ENCODE measurements at places on chromosomes 5 and 9.

DNA sequence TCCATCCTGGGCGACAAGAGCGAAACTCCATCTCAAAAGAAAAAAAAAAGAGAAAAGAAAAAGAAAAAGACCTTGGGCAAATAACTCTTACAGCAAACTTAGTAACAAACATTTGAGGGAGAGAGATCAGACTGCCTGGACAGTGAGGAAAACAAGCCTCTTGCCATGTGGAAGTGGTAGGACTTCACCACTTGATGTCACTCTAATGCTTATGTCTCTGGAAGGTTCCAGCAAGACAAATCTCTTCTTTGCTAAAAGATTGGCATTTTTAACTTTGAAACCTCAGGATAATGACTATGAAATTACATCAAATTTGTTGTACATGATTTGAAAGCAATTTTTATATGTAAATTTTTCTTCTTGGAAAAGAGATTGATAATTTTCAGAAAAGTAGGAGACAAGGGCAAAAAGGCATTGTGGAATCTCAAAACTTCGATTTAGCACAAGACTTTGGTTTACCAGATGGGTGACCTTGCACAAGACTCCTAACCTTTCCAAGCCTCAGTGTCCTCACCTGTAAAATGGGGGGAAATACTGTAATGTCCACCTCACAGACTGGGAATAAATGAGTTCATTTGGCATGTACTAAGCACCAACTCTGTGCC, 5.4 kb downstream of the ACTL7B start:
- no peak for DNase-seq

GRCh38 chr5:37355161-37355560, 15.7 kb downstream of the NUP155 start:
- DNase-seq: no peak

GRCh38 chr9:70485273-70485858, 70.9 kb upstream of the KLF9 start:
- DNase-seq: no peak

DNA sequence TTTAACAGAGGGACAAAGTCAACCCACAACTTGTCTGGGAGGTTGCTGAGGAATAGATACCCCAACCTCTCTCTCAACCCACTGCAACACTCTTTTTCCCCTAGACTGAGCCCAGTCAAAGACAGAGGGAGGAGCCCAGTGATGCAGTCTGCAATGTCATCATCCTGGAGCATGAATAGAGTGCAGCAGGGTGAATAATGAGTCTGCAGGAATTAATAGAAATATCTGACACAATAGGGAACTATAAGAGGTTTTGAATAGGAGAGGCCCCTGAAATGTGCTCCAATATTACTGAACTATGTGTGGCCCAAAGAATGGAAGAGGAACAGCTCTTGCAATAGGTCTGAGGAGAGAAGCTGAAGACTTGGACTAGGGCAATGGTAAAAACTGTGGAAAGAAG, 59.1 kb downstream of the PDCD1LG2 start:
- DNase-seq: no peak

GRCh38 chr9:85009251-85009650, 339.7 kb downstream of the NTRK2 start:
- no peak for DNase-seq

- no peak for DNase-seq
These were observed 42.9 kb upstream of the AFAP1L1 start for GRCh38 chr5:149228618-149229297.

- DNase-seq: no peak
These were observed 710 bp upstream of the PIP5KL1 start for GRCh38 chr9:127931092-127931881.

DNA sequence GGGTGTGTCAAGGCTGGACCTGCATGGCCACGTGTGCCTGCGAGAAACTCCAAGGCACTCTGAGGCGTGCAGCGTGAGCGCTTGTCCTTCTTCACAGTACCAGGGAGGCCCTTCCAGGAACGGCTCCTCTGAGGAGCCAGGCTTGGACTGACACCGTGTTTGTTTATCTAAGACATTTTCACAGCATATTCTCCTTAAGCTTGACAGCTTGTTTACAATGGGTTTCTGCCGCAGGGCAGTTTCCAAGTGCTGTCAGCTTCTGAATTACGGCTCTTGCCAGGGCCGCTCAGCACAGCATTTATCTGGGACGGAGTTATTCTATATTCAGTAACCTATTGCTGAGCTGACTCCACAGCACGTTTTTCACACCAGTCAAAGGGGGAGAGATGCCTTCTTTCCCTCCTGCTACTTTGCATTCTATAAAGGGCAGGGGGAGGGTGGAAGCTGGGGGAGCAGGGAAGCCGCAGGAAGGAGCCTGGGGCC, 98.4 kb downstream of the LMNB1 start:
- no peak for DNase-seq

DNA sequence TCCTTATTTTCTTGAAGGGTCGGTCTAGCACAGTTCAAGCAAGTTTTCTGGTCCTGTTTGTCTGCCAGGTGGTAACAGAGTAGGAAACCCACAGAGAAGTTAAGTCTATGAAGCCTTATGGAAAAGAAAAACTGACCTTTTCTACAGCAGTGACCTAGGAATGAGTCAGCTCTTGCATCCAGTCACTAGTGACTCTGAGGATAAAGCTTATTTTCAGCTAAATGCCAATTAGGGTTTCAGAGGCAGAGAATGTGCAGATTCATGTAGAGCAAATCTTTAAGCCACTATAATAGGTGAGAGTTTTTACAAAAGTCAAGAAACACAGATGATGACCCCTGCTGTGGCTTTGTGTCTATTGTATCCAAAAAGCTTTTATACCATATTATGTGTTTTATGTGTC, 100.7 kb downstream of the CWC27 start:
- no peak for DNase-seq

- no peak for DNase-seq
These were observed 298.3 kb downstream of the CSNK1G3 start for GRCh38 chr5:123810253-123810652.

DNA sequence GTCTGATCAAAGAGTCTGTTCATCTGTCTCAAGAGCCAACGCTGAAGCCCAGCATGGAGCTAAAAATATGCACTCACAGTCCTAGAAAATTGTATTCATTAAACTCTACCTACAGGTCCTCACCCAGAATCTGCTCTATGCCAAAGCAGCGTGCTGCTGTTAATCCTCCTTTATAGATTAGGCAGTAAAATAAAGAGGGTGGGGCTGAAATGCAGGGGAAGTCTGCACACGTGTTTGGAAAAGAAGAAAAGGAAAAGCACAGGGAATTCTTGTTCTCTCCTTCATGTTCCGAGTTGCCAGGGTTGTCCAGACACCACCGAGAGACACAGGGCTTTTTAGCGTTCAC, 121.4 kb upstream of the TMEM161B start:
- no peak for DNase-seq

DNA sequence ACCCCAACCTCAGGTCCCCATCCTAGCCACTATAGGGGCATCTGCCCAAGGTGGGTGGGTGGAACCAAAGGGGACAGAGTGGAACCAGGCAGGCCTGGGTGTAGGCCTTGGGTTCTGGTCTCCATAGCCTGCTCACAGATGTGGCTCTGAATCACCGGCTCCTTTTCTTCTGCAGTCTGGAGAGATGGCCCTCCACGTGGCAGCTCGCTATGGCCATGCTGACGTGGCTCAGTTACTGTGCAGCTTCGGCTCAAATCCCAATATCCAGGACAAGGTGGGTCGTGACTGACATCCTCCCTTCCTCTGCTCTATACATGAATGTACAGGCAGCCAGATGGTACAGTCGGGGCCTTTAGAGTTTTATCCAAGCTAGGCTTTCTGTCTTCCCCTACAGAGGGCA, 77.3 kb upstream of the CTSL start:
- no peak for DNase-seq

DNA sequence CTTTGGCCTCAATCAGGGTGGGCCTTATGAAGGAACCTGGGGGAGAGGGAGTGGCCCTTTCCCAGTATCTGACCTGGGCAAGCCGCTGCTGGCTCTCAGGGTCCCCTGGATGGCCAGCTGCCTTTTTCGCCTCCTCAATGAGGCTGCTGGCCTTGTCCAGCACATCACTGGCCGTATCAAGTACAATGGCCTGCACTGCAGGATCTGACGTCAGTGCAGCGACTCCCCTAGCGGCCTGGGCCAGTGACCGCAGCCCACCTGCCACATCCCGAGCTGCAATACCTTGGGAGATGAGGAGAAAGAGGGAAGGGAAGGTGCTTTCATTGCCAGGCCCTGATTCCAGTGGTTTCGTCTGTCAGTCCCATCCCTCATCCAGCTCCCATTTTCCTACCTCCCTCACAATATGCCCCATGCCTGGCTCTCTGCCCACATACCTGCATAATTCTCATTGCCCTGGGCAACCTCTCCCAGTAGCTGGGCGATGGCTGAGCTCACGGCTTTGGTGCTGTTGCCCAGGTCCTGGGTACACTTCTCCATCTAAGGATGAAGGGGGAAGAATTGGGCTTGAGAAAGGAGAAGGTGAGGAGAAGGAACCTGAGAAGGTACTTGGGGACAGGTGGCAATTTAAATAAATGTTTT, 19.1 kb downstream of the TLN1 start:
- DNase-seq: no peak

DNA sequence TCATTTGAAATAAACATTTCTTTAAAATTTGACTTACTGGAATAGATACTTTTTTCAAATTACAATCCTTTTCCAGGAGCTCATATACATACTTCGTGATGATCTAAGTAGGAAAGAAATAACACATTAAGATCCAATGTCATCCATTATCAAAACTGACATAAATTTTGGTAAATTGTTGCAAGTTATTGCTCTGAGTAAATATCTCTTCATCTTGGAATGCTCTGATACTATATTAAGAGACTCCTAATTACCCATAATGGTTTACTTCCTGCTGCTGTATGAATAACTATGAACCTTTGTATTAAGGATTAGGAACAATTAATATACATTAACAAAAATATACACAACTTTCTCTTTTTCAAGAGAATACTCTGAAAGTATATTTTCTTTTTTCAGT, 223.0 kb upstream of the POU5F2 start:
- no peak for DNase-seq

GRCh38 chr9:129726322-129727160, 26.3 kb downstream of the PTGES start:
- DNase-seq: peak; percentile 13

DNA sequence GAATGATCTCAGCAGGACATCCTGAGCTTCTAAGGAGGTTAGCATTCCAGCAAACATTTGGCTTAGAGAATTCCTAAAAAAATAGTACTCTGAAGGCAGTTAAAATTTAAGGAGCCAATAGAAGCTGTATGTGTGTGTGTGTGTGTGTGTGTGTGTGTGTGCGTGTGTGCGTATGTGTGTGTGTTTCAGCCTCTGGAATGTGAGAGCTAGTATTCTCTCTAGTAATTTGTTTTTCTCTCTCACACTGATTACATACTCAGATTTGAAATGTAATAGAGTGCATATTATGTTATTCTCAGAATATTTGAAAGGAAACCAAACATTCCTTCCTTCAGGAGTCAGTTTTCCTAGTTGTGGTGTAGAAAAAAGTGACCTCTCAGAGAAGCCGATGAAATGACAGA, 279.6 kb downstream of the TMEM38B start:
- DNase-seq: no peak

GRCh38 chr5:119341452-119342349, 14.1 kb upstream of the TNFAIP8 start:
- no peak for DNase-seq

DNA sequence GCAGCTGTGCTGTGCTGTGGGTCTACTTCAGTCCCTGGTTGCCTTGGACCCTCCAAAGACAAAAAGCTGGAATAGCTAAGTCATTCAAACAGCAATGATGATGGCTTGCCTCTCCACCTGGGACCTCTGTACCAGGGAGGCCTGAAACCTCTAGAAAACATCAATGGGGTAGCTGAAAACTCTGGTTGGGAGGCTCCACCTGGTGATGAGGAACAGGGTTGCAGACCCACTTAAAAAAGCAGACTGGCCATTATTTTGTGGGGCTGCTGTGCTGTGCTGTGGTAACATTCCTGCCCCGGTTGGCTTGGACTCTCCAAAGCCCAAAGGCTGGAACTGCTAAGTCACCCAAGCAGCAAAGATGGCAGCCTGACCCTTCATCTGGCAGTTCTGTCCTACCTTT, 839.3 kb upstream of the ARRDC3 start:
- no peak for DNase-seq

- DNase-seq: no peak
These were observed 1.2 kb downstream of the GLRX start for GRCh38 chr5:95821110-95822021.

- DNase-seq: no peak
These were observed 117.3 kb downstream of the ADAMTSL1 start for GRCh38 chr9:18591261-18591660.

GRCh38 chr5:124459984-124460383, 286.5 kb downstream of the ZNF608 start:
- no peak for DNase-seq

DNA sequence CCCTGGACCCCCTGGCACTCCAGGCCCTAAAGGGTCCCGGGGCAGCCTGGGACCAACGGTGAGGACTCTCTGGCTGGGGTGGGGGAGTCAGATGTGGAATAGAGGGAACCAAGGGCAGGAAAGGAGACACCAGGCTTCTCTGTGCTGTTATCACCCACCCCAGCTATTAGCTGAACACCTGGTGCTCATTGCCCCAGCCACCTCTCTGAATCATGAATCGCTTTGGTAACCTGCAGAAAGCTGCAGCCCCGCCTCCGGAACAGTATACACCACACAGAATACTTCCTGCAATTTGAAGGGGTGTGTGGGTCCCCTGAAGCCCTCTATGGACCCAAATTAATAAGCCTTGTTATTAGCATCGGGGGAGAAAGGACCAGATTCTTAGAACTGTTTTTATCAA, 40.4 kb upstream of the ORM1 start:
- DNase-seq: no peak

DNA sequence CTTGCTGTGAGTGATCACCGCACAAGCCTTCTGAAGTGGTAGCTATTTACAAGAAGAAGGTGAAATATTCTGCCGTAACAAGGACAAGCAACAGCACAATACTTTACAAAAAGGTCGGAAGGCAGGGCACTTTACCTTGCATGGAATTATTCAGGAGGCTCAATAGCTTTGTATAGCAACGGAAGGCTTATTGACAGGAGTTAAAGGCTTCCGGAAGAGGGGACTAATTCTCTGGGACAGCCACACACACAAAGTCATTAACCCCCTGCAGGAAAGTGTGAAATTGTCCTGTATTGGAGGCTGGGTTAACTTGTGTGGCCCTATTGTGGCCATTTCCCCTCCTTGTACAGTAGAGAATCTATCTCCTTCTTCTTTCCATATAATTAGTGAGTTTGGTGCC, 199.3 kb upstream of the SEMA6A start:
- no peak for DNase-seq
